ENCODE measurements at places on chromosomes 3 and 15. TPM values are rescaled to one million over a fixed set of nuclear protein-coding genes. Genes with fewer than 3 reads are reported as not detected.

GRCh38 chr3:10285272-10286132 is 7.2 kb downstream of the GHRL start:
- no peak for DNase-seq

- no peak for DNase-seq
These were observed 212.2 kb upstream of the SUCLG2 start for GRCh38 chr3:67866571-67866970.

DNA sequence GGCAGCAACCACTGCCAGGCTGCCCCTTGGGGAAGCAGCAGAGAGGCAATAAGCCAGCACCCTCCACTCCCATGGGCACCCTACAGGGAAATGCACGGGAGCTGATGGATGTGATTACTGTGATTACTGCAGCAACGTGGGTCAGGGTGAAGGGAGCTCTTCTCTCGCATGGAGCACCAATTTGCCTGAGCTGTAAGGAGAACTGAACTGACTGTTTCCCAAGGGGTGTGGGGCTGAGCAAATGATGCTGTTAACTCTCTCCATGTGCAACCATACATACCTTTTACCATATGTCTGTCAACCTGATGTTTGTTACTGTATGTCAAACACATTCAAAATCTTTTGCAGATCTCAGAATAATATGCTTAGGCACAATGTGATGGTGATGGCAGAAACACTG is 680.6 kb downstream of the SQOR start:
- DNase-seq: no peak

- no peak for DNase-seq
These were observed 89.1 kb downstream of the ABHD5 start for GRCh38 chr3:43779850-43780249.

GRCh38 chr15:95097361-95097760 is 866.0 kb downstream of the MCTP2 start:
- DNase-seq: no peak

DNA sequence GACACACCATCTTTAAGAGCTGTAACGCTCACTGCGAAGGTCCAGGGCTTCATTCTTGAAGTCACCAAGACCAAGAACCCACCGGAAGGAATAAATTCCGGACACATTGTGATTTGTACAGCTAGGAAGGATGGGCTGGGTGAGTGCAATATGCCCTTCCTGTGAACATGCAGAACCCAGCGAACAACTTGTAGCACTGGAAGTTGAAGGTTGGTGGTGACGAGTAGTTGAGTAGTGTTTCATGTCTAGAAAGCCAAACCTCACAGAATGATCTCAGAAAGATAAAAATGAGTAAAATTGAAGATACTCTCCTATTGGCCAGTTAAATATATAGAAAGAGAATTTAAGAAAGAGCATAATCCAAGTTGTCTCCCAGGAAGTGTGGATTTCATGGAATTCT is 462.2 kb upstream of the CFAP20DC start:
- DNase-seq: no peak

- no peak for DNase-seq
These were observed 68.5 kb downstream of the DHX30 start for GRCh38 chr3:47871389-47871788.

DNA sequence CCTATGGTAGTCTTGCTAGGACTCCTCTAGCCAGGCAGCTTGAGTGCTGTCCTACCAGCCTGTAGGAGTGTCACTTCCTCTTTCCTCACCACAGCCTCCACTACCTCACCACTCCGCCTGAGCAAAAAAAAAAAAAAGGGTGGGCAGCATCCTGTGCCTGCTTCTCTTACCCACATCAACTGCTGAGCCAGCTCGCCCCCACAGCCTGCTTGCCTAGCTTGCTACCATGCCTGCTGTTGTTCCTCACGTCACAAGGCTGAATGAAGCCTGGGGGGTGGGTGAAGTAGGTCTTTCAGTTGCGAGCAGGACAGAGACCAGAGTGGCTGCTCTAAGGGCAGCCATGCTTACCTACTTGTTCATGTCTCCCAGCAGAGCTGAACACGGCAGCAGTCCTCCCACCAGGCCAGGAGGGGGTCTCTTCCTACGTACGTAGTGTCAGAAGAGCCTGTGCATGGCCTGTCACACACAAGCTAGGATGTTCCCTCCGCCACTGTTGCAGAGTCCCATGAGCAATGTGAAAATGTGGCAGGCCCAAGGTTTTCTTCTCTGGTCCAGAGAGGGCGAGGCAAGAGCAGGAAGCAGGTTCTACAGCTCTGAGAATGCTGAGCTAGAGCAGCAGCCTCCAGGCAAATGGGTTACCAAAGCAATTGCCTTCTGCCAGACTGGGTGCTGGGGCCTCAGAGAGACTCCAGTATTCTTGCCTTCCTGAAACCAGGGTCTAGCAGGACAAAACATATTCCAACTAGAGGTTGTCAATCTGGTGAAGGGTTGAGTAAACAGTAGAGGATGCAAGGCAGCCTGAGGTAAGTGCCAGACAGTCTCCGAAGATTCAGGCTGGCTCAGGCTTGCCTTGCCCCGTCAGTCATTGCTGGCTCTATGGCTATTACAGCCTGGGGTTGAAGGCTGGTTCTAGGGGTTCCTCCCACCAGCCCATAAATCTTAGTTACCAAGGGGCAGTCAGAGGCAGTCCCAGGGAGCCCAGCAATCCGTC is 8.1 kb downstream of the PPM1M start:
- no peak for DNase-seq

DNA sequence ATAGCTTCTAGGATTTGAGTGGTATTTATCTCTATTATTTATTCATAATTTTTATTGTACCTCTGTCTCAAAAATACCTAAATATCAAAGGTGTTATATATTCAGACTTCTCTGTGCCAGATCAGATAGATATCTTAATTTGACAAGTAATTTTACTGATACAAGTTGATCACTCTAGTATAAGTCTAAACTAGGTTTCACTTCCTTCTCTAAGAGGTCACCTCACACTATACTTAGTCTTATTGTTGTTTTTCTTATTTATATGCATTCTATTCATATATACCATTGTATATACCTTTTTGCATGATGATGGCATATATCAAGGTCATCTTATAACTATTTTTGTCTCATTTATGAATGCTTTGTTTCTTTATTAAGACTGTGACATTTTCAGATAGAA is 26.4 kb upstream of the HGD start:
- no peak for DNase-seq

The AMT gene
- polyA plus RNA-seq: 0.70 TPM

The GP5 gene
- polyA plus RNA-seq: not detected

Measured in A549 (cell line).